Colonic mucosa (tissue), 4 donors: ENCODE measurements at places on chromosomes 7 and 10. TPM values are rescaled to one million over a fixed set of nuclear protein-coding genes. Genes with fewer than 3 reads are reported as not detected.

DNA sequence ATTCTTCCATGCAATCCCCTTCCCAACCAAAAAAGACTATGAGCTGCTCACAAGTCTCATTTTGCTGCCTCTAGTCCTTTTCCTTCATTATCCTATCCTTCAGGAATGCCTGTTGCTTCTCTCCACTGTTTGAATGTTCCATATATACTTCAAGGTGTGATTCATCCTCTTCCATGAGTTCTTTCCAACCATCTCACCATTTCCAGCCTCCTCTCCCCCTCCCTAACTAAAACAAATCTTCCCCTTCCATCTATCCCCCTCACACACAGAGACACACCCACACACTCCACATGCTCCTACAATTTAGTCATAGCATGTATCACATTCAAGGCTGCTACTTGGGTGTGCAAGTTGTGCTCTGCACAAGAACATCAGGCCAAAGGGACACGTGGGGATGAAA is 254.3 kb downstream of the DYNC1I1 start:
- no peak for DNase-seq

DNA sequence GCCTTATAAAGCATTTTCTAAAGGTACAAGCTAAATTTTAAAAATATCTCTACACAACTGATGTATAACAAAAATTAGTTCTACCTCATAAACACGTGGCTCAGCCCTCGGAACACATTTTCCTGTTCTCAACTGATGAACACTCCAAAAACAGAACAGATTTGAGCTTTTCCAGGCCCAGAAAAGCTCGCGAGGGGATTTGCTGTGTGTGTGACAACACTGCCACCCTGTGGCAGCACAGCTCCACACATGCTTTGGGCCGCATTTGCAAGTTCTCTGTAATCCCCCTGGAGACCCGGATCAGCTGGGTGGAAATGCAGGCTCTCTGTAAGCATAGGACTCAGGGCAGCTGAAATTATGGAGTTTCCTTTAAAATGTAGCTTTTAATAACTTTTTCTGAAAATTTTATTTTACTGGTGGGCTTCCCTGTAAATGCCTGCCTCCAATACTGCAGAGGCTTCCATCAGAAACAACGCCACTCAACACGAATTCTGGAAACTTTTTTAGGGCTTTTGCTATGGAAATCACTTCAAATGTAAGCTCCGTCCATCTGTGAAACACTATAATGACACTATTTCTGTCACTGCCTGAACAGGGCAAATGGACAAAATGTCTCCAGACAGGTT is 155.5 kb downstream of the COBL start:
- peak; percentile 55 for DNase-seq

DNA sequence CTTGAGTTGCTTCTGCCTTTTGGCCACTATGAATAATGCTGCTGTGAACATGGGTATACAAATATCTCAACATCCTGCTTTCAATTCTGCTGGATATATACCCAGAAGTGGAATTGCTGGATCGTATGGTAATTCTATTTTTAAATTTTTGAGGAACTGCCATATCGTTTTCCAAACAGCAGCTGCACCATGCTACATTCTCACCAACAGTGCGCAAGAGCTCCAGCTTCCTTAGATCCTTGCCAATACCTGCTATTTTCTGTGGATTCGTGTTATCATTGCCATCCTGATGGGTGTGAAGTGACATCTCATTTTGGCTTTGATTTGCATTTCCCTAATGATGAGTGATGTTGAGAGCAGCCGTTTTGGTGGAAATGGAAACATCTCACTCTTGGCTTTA is 26.7 kb downstream of the FRMD4A start:
- no peak for DNase-seq

DNA sequence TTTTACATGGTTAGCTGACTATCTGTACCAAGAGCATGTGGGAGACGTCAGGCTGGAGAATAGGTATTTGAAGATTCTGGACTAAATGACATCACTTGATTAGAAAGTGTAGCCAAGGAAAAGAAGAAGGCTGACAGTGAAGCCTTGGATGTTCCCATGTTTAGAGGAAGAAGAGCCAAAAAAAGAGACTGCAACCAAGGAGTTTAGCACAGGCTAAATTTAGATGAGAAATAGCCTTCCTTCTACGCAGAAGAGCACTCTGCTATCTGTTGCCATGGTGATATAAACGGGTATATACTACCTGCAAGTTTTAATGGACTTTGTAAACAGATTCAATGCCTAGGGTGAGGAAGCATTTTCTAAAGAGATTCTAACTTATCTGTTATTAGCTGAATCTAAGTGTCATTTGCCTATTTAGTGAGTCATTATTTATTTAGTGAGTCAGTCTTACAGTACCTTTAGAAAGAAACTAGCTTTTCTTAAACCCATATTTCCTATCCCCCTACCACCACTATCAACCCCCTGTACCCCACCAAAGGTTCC is 69.8 kb downstream of the CDK6 start:
- no peak for DNase-seq

GRCh38 chr10:47222461-47222860 is 77.5 kb upstream of the GDF10 start:
- DNase-seq: no peak

DNA sequence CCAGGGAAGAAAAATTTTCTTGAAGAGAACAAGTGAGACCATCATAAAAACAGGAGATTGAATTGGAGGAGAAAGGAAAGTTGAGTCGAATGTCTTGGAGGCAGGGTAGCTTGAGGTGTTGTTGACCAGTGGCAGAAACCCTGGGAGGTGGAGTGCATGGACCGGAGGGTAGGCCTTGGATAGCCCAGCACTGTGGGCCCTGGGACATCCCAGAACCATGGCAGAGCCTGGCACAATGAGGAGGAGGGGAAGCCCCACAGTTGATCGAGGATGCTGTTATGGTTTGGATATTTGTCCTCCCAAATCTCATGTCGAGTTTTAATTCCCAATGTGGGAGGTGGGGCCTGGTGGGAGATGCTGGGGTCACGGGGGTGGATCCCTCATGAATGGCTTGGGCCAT is 157.1 kb downstream of the ITGA8 start:
- no peak for DNase-seq

- peak; percentile 51 for DNase-seq
Observed at GRCh38 chr7:90345595-90346335, 751 bp upstream of the GTPBP10 start.

GRCh38 chr10:17010363-17011145 is 119.1 kb downstream of the CUBN start:
- no peak for DNase-seq

DNA sequence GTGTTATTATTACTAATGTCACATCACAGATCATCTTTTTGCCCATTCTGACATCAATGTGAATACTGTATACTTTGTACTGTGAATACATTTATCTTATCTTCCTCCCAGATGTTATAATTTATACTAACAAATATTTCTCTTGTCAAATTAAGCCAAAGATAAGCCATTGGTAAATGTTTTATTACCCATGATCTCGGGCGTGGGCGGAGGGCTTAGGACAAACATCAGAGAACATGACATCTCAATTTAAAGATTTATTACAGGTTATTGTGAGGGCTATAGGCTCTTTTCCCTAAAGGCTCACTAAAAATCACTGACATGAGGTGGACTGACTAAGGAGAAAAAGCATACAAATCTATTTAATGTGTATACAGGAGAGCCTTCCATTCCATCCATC is 58.2 kb upstream of the DGKB start:
- DNase-seq: no peak

- DNase-seq: no peak
Observed at GRCh38 chr7:45920502-45921380, at the start of gene IGFBP3. Gene IGFBP3, minus strand, starts transcription at chr7:45921272. Its CDS starts 132 bp downstream, at chr7:45921140.

DNA sequence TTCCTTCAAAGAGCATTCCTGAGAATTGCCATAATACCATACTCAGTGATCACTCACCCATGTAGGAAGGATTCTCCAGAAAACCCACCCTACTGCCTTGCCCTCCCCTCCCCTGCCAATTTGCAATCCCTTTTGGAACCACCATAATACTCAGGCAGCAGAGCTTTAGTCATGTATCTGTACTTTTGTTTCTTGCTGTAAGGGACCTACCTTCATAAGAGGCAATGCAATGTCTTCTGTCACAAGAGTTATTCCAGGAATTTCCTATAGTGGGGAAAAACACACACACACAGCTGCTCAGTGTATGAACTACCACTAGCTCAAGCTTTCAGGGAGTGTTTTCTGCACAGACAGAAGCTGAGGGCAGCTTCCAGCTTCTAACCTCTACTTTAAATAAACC is 67.0 kb downstream of the GSAP start:
- DNase-seq: no peak

- no peak for DNase-seq
Observed at GRCh38 chr7:80873140-80873539, 45.7 kb downstream of the SEMA3C start.

DNA sequence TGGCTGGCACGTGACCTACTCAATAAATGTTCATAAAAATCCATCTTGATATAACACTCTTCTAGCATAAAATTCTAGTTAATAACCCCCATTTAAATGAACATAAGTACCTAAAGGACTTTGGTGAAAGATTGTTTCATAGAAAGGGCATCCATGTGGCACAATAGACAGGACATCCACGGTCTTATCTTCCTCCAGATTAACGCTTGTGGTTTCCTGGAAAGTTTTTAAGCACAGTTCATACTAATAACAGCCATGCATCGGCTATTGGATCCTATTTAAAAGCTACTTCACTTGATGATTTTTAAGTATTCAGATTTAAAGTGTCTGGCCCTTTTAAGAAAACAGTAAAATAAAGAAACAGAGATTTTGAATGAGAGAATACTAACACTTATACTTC is 288.3 kb downstream of the AHR start:
- DNase-seq: no peak

DNA sequence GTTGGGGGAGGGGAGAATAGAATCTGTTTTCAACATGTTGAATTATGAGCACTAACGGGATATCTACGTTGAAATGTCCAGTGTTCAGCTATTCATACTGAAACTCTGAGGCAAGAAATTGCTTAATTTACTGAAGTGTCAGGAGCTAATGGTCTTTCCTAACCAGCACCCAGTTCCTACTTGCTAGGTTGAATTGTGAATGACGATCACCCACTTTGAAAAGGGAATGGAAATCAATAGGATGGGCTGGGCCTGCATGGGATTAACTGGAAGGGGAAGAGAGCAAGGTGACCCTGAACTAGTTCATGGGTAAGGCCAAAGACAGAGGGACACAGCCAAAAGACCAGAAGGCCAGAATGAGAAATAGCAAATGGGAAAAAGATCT is 51.3 kb downstream of the HIPK2 start:
- DNase-seq: no peak

GRCh38 chr7:157195868-157196267 is 57.1 kb downstream of the UBE3C start:
- DNase-seq: no peak

DNA sequence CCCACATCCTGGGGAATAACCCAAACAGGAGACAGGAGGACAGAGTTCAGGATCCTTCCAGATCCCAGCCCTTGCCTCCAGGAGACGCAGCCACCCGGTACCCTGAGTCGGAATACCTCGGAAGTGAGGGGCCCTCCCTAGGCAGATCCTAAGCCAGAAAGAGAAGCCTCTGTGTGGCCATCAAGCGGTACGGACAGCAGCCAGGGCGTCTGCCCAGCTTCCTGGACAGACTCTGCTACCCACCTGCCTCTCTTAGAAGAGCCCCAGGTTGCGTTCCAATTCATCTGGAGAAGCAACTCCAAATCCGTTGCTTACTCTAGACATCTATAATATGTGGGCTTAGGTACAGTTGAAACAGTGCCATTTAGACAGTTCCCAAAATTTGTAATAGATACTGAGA is 220.2 kb upstream of the SH2B2 start:
- DNase-seq: peak; percentile 10

DNA sequence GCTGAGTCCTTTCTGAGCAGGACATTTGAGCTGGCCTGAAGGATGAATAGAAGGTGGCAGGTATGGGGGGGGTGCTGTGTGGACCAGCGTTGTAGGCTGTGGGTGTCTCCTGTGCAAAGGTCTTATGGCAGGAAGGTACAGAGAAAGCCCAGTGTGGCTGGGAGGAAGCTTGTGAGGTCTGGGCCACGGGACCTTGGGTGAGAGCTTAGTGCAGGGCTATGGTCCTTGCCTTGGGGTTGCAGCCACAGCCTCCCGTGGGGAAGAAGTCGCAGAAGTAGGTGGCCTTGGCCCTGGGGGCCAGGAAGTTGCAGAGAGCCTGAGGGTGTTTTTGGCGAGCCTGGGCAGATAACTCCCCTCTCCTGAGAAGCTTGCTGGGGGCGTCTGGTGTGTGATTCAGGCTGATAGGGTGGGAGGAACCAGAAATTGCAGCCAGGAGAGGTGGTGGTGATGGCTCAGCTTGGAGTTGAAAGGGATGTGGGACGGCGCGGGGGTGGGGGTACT is 172.0 kb upstream of the TNRC18 start:
- DNase-seq: no peak

DNA sequence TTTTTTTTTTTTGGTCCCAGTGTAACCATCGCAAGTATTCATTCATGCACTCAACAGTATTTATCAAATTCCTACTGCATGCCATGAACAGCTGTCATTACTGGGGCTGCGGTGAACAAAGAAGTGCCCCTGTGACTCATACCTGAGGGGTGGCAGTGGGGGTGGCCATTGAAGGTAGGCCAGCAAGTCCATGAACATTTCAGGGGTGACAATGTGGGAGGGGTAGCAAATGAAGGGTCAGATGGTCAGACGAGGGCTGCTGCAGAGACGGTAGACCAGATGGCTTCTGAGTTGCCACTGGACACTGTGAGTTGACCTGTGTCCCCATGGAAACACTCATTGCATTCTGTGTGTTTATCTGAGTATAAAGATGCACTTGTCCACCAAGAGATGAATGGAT is 92.5 kb upstream of the PITRM1 start:
- DNase-seq: no peak

- DNase-seq: no peak
Observed at GRCh38 chr7:113100121-113100603, 13.5 kb upstream of the GPR85 start.

- DNase-seq: no peak
Observed at GRCh38 chr7:104160375-104160774, 47.4 kb downstream of the ORC5 start.

DNA sequence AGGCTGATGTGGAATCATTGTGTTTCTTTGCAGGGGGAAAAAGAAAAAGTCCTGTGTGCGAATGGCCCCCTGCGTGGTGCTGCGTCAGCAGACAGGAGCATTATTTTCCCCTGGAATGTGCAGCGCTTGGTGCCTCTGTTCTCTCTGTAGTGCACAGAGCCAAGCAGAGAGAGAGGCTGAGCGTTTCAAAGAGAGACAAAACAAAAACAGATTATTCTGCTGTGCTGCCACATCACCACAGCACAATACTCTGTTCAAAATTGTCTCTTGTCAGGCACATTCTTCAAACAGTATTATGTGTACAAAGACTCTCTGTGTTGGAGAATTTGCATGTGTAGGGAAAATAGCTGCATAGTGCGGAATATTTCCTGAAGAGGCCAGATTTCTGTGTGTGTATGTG is 609.0 kb downstream of the SDK1 start:
- DNase-seq: no peak

The STOX1 gene
- 0.74 TPM for total RNA-seq

The CRHR2 gene
- total RNA-seq: 0.16 TPM

The THSD7A gene
- total RNA-seq: 2.1 TPM

The TUBAL3 gene
- 12.8 TPM for total RNA-seq

The EPHA1 gene
- total RNA-seq: 18.4 TPM

The CALCR gene
- not detected for total RNA-seq

The HERC4 gene
- total RNA-seq: 35.3 TPM

The CHPF2 gene
- total RNA-seq: 42.7 TPM

The ATP6V0A4 gene
- total RNA-seq: not detected

The CEP55 gene
- 11.3 TPM for total RNA-seq

The TAS2R4 gene
- total RNA-seq: 0.62 TPM
